Chondrocyte (in vitro differentiated cells): ENCODE measurements at places on chromosomes 4 and X. TPM values are rescaled to one million over a fixed set of nuclear protein-coding genes. Genes with fewer than 3 reads are reported as not detected.

SPARCL1 gene
- 21.5 to 26.9 TPM (median 26.1 TPM) in 3 replicates for total RNA-seq

DNA sequence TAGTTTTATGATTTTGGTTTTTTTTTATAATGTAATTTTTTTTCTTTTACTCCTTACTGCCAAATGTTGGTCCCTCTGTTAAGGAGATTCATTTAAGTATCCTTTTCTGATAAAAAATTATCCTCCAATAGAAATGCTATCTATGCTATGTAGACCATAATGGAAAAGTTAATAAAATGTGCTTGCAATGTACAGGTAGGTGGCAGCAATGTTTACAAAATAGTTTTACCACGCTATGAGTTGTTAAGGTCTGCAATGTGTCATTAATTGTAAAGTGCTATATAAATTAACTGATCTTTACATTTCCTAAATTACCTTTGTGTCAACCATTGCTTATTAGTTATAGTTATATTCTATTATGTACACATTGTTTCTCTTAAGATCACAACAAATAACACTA is 3.8 kb upstream of the CENPC start:
- DNase-seq: no peak

DNA sequence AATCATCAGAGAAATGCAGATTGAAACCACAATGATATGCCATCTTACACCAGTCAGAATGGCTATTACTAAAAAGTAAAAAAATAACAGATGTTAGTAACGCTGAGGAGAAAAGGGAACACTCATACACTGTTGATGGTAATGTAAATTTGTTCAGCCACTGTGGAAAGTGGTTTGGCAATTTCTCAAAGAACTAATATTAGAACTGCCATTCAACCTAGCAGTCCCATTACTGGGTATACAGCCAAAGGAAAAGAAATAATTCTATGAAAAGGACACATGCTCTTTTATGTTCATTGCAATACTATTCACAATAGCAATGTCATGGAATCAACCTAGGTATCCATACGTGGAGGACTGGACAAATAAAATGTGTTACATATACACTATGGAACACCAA is 566.3 kb downstream of the STPG2 start:
- no peak for DNase-seq

MAGEC1 gene
- not detected in 3 replicates for total RNA-seq

PHKA1 gene
- total RNA-seq: 5.2 to 8.0 TPM (median 5.3 TPM) in 3 replicates

GRCh38 chr4:138907174-138907573 is 108.4 kb upstream of the NOCT start:
- DNase-seq: no peak
